Fibroblast of mammary gland (primary cell): ENCODE measurements at places on chromosomes 2 and 18.
A peak's percentile ranks its signal among the peaks of the same experiment; 100 is the strongest.

DNA sequence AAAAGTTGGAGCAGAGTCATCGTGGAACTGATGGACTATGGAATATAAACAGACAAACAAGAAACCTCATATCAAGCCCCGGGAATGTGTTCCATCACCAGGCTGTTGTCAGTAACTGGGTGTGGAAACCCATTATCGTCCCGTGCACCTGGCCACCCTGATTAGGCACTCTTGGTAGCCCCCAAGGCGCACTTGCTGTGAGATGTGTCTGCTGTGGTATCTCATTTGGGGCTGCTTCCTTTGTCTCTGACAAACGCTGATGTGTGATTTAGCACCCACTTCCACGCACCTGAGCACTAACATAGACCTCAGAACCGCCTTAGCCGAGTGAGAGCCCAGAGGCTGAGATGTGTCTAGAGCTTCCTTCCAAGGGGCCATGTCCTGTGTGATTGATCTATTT, 96.3 kb downstream of the PRPF40A start:
- DNase-seq: no peak

- DNase-seq: no peak
Observed at GRCh38 chr18:49531678-49532153, 30.1 kb upstream of the LIPG start.

- no peak for DNase-seq
Observed at GRCh38 chr2:53631313-53632125, 136.1 kb upstream of the CHAC2 start.

DNA sequence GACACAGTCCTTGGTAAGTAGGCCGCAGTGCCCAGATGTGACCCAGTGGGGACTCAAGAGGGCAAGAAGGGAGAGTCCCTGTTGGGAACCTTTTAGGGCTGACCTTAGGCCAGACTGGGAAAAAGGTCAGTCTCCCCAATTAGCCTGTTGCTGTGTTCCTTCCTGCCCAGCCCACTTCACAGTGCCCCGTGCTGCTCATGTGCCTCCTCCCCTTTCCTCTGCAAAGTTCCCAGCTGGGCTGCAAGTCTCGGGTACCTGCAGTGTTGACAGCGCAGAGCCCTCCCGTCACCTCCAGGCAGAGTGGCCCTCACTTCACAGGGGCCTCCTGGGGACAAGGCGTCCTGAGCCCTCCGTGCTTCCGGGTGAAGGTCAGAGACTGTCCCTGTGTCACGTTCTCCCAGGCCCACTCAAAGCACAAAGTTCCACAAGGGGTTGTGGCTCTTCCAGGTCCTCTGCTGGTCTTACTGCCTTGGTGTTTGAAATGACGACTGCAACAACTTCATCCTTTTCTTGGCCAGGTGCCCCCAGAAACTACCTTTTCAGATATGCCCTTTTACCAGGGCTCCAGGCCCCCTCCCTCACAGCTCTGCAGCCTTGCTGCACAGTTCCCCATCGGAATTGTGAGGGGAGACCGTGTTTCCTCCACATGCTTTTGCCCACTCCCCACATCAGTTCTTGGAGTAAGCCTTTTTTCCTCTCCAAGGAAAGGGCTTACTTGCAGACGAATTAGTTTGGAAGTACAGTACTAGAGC, 225.8 kb downstream of the ALPK2 start:
- no peak for DNase-seq

GRCh38 chr2:239932881-239933735, 92.0 kb downstream of the NDUFA10 start:
- DNase-seq: no peak

DNA sequence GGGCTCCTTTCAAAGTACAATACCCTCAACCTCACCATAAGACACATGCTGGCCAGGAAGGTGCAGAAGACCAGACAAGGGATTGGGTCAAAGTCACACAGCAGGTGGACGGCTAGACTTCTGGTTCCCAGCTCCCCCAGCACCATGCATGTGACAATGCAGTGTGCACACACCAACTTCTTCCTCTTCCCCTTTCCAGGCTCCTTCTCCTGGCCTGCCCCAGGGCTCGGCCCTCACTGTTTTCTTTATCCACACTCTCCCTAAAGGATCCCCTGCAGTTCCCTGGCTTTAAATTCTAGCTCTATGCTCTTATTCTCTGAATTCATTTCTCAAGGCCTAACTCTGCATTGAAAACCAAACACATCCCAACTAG, 82.3 kb downstream of the LOXHD1 start:
- no peak for DNase-seq

- DNase-seq: peak; percentile 11
Observed at GRCh38 chr2:137123226-137123625, 357.9 kb downstream of the THSD7B start.

DNA sequence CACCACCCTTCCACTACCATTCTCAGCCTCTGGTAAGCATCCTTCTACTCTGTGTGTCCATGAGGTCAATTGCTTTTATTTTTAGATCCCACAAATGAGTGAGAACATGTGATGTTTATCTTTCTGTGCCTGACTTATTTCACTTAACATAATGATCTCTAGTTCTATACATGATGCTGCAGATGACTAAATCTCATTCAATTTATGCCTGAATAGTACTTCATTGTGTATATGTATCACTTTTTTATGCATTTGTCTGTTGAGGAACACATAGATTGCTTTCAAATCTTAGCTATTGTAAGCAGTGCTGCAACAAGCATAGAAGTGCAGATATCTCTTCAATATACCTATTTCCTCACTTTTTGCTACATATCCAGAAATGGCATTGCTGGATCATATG, 733.3 kb downstream of the SUCLG1 start:
- DNase-seq: no peak

DNA sequence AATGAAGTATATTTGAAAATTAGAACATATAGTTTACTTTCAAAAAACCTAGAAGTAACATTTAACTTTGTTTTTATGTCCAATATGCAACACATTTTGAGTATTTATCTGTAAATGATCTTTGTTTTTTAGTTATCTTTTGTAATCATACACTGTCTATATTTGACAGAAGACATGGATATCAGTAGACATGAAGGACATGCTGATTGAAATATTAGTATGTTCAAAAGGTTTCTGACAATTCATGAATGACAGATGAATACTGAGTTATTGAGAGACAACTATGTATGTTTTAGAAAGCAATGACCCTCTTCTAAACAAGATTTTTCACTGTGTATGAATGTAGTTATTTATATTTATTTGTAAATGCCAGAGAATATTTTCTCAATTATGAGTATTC, 215.6 kb upstream of the TMEFF2 start:
- no peak for DNase-seq

- no peak for DNase-seq
Observed at GRCh38 chr2:176959614-176960013, 253.0 kb upstream of the HNRNPA3 start.

DNA sequence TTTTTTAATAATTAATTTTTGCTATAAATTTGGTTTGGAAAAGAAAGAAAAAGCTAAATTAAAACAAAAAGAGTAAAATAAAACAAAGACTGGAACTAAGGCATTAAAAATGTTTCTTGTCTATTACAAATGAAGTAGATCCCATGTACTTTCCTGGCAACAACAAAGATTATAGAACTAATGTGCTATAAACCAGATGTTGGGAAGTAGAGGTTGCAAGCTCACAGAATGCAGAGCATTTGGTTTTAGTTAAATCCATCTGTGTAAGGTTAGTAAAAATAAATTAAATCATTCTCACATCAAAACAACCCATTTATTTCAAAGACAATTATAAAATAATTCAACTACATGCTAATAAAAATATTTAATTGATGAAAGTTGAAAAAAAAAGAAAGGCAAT, 157.2 kb upstream of the ZC3H15 start:
- peak; percentile 60 for DNase-seq

- no peak for DNase-seq
Observed at GRCh38 chr18:30522288-30522929, 520.1 kb downstream of the DSC3 start.

GRCh38 chr2:75523313-75524275, 37.1 kb downstream of the EVA1A start:
- peak; percentile 78 for DNase-seq

DNA sequence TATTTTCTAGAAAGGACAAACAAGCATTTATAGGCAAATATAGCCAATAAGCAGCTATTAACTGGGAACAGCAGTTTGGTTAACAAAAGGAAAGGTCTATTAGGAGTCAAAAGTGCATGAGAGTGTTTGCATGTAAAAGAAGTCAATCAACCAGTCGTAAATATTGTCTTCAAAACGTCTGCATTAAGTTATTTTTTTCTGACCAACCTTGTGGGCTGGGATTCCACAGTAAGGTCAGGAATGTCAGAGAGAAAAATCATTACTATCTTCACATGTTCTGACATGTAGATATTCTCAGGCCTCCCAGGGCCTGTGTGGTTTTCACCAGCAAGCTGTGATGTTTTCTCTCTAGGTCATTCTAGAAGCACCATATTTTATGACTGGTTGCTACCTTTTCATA, 922.5 kb downstream of the SUCLG1 start:
- DNase-seq: no peak

DNA sequence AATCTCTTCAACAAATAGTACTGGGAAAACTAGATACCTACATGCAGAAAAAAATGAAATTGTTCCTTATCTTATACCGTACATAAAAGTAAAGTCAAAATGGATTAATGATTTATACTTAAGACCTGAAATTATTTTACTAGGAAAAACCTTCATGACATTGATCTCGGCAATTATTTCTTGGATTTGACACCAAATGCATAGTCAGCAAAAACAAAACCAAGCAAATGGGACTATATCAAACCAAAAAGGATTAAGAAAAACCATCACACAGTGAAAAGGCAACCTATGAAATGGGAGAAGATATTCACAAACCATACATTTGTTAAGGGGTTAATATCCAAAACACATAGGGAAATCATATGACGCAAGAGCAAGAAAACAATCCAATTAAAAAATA, 433.6 kb downstream of the LRATD1 start:
- no peak for DNase-seq

DNA sequence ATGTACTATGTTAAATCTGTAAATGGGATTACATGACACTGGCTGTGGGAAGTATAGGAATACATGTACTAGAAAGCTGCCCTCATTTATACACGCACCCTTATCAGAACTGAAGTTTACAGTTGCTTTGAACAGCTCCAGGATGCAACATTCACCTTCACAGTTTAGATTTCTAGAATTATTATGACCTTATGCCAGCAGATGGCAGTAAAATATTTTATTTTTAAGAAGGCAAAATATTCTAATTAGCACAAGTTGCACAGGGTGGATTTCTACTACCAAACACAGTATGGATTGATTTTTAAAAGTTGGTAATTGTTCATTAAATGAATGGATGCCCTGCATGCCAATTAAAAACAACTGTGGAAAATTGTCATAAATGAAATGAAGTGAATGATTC, 670.4 kb downstream of the KCNJ3 start:
- DNase-seq: peak; percentile 6

GRCh38 chr2:74205113-74205512, 6.7 kb downstream of the MTHFD2 start:
- DNase-seq: no peak

GRCh38 chr2:240155048-240155744, 14.7 kb upstream of the OTOS start:
- DNase-seq: no peak

DNA sequence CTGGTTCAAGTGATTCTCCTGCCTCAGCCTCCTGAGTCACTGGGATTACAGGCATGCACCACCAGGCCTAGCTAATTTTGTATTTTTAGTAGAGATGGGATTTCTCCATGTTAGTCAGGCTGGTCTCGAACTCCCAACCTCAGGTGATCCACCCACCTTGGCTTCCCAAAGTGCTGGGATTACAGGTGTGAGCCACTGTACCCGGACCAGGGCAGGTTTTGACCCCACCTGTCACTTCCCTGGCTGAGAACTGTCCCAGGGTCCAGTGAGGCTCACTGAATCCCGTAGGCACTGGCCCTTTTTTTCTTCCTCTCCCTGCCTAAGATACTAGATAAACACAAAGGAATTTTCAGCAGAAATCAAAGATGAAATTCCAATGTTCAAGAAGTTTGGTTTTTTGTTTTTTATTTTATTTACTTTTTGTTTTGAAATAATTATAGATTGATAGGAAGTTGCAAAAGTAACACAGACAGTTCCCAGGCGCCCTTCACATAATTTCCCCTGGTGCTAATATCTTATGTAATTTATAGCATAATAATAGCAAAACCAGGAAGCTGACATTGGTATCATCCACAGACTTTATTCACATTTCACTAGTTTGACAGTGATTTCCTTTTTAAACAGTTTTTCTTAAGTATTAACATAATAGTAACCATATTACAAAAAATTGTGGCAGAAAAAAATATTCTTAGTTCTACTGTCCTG, 52.4 kb upstream of the B3GNT7 start:
- no peak for DNase-seq

- DNase-seq: peak; percentile 96
Observed at GRCh38 chr18:34659579-34660517, 50.2 kb upstream of the DTNA start.

DNA sequence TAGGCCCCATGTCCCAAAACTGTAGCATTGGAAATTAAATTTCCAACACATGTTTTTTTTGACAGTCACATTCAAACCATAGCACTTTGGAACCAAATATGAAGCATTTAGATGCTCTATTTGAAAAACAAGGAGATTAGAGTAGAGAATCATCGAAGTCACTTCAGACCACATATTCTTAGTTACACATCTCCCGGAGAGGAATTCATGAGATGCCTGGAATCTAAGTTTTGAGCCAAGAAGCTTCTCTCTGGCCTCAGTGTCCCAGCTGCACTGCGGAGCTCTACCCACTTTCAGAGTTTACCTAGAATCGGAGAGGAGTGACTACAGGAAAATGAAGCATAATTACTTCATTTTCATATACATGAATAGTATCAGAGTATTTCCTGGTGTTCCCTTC, 385.9 kb downstream of the TNS1 start:
- no peak for DNase-seq

- peak; percentile 48 for DNase-seq
Observed at GRCh38 chr2:161946489-161947107, 127.4 kb downstream of the DPP4 start.

- DNase-seq: peak; percentile 8
Observed at GRCh38 chr2:181948227-181948626, 37.4 kb upstream of the PPP1R1C start.
